Cardiac muscle cell (in vitro differentiated cells and primary cell): ENCODE measurements at places on chromosomes 16 and 17.
A peak's percentile ranks its signal among the peaks of the same experiment; 100 is the strongest.

DNA sequence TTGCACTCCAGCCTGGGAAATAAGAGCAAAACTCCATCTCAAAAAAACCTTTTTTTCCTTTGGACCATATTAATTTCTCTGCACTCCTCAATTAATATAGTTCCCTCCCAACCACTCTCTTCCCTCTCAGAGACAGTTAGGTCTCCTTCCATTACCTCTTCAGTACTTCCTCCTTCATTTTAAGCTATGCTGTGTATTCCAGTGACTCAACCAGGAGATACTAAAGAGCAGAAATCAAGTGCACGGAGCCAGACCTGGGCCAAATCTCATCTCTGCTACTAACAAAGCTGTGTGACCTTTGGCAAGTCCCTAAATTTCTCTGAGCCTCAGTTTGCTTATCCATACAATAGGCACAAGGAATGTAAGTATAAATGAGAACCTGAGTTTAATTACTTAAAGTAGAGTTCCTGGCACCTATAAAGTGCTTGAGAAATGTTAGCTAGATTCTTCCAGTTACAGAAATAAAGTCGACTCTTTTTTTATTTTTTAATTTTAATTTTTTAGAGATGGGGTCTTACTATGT is 8.5 kb downstream of the PECAM1 start:
- DNase-seq: no peak

DNA sequence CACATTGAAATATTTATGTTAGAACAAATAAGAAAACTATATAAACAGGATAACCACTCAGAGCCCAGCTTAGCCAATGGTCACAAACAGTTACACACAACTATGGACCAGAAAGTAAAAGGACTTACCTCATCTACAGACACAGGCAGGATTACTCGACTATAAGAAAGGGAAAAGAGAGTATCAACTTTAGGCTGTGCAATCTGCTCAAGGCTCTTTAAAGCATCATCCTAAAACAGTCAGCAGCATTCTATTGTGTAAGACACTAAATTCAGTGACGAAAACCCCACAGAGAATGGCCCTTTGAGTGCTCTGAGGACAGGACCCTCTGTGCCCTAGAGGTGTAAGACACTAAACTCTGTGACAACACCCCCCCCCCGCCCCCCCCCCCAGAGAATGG is 4.2 kb downstream of the PITPNA start:
- no peak for DNase-seq

GRCh38 chr16:1610899-1611632 is 806 bp downstream of the IFT140 start:
- DNase-seq: no peak

DNA sequence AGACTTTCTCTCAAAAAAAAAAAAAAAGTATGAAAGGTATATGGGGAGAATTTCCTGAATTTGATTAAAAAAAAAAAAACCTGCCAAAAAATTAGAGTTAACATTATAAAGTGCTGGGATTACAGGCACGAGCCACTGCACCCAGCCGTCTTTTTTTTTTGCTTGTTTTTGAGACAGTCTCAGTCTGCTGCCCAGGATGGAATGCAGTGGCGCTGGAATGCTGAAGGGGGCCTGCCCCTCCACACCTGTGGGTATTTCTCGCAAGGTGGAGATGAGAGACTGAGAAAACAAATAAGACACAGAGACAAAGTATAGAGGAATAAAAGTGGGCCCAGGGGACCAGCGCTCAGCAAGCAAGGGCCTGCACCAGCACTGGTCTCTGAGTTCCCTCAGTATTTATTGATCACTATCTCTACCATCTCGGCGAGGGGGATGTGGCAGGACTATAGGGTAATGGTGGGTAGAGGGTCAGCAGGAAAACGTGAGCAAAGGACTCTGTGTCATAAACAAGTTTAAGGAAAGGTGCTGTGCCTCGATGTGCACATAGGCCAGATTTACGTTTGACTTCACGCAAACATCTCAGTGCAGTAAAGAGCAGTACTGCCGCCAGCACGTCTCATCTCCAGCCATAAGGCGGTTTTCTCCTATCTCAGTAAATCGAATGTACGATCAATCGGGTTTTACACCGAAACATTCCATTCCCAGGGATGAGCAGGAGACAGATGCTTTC is 117.2 kb downstream of the GOSR1 start:
- DNase-seq: no peak

DNA sequence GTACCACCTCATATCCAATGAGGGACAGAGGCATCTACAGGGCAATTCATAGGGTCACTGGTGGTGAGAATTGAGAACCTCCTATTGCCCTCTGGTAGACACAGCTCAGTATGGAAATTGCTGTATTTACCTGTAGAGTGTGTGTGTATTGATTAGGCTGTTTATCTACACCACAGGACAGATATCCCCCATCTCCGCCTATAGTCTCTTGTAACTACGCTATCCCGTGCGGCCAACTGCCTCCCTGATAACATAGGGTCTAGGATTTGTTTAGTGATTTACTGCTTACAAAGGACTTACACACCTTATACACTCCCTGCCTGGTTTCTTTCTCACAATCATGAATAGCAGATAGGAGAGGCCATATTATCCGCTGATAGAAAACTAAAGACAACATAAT is 1.7 kb upstream of the STAT3 start:
- no peak for DNase-seq

DNA sequence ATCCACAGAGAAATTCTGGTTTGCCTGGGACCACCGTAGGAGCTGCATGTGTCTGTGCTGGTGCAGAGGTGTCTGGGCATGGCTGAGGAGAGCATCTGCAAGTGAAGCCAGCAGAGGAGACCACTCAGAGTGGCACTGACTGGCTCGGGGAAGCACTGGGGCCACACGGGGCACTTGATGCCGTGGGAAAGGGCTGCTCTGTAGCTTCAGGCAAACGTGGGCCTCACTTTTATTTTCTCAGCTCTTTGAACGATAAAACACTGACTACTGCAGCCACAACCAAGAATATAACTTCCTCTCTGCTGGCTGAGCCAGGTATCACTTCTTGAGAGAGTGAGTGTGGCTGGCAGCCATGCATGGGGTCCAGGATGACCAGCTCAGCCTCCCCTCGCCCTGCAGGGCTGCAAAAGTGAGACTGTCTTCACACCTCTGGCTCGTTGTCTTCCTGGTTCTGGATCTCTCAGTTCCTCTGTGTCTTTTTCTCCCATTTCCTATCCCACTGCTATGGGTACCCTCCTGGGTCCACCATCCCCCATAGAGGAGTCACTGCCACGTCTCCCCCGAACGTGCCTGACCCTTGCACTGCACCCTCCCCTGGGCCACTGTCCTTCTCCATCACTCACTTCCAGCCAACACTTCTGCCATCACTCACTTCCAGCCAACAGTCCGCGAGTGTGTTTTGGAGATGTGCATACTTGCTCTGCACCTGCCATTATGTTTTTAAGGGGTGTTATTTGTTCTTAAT is 201.4 kb upstream of the CHMP6 start:
- no peak for DNase-seq

DNA sequence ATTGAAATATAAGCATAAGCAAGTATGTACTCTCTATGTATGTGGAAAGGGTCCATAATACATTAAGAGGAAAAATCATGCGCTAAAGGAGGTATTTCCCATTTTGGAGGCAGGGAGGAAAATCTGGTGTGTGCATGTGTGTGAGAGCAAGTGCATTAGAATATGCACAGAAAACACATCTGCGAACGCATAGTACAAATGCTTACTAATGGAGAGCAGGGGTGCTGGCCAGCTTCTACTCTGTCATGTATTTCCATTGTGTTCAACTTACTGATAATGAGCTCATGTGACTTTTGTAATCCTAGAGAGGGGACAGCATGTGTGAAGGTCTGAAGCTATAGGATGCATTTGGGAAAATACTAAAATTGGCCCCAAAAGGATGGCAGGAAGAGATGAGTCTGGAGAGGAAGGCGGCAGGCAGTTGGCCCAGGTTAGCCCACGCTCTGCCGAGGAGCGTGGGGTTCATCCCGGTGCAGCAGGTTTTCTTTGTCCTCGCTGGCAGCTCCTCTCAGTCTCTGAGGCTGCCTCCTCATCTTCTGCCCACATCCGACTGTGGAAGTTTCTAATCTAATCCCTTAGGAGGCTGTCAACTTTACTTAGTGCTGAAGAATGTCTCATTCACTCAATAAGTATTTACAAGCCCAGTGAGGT is 17.8 kb upstream of the KSR1 start:
- DNase-seq: peak; percentile 32

DNA sequence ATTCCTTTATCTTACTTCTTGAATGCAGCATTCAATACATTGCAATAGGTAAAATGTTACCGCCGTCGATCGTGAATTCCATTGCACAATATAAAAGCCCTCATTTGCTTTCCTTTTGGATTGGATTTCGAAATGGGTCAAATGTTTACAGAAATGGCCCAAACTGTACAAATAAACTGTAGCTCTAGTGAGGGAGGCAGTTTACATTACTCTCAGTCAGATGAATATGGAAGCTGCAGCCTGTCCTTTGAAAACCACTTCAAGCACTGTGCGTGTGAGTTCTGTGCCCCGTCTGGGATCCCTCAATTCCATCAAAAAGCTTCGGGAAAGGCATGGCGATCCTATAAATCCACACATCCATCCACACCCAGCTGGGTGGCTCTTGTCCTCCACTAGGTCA is 258.6 kb upstream of the FOXF1 start:
- DNase-seq: no peak

DNA sequence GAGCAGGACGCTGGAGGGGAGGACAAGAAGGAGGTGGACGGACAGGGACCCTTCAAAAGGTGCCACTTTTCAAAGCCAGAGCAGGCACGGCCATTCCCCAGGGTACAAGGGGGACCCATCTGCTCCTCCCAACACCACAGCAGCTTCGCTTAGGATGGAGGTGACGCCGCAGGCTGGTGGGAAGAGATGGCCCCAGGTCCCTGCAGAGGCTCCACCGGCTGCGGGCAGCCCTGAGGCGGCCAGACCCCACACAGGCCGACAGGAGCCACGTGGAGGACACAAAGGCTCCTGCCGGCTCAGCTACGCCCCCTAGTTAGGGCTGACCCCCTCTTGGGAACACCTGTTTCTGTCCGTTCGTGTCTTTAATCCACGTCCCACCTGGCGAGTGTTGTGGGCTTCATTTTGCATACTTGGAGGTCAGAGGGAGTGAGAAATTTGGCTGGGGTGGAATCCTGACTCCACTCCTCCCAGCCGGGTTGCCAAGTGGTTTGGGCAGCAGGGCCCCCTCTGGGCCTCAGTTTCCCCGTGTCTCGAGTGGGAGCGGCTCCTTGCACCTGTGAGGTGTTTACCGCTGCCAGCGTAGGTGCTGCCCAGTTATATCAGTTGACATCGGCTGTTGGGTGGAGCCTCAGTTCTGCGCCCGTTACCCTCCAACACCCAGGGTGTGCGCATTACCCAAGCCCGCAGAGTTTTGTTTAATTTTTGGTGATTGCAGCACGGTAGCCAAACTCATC is 5.8 kb upstream of the FN3KRP start:
- no peak for DNase-seq
